ENCODE measurements at places on chromosomes 12 and 14. TPM values are rescaled to one million over a fixed set of nuclear protein-coding genes. Genes with fewer than 3 reads are reported as not detected.

The LALBA gene
- total RNA-seq = not detected

- no peak for DNase-seq
Measured at GRCh38 chr12:55041345-55042055, 21.7 kb downstream of the NEUROD4 start.

The LRTM2 gene
- total RNA-seq = 3.5 TPM

GRCh38 chr12:21675641-21676040 is 18.0 kb upstream of the LDHB start:
- DNase-seq = no peak

Data from cerebellum (tissue), 4 donors.